ENCODE measurements at places on chromosomes 12 and 14.

- H3K4me1 ChIP-seq: peaks cover 6% of the 10 kb centered on the region
- H3K27me3 ChIP-seq: no peaks in the 10 kb centered on the region
- H3K36me3 ChIP-seq: peaks cover 85% of the 10 kb centered on the region
- no peak overlapping the region for H3K27ac ChIP-seq
- ATAC-seq: no peak
These were observed 14.8 kb upstream of the C12orf50 start for GRCh38 chr12:88044035-88044434.

- H3K4me3 ChIP-seq: no peak overlapping the region
- no peak for ATAC-seq
- no peaks in the 10 kb centered on the region for H3K4me1 ChIP-seq
- H3K36me3 ChIP-seq: no peaks in the 10 kb centered on the region
- no peaks in the 10 kb centered on the region for H3K27me3 ChIP-seq
These were observed 523.7 kb upstream of the FOXG1 start for GRCh38 chr14:28242895-28243294.

DNA sequence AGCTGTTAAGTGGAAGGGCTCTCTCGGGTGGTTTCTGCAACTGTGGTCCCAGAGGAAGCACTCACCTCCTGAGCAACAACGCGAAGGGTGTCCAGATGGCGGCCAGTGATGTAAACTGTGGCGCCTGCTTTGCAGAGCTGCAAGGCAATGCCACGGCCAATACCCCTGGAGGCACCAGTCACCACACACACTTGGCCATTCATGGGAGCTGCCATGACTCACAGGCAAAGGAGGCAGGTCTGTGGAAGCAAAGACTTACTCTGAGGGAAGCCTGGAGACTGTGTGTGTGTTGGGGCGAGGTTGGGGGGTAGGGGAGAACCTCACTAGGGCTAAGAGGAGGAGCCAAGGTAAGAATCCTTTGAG lies 707 bp downstream of the DHRS1 start:
- peaks cover 69% of the 10 kb centered on the region for H3K36me3 ChIP-seq
- H3K4me1 ChIP-seq: peaks cover 24% of the 10 kb centered on the region
- no peaks in the 10 kb centered on the region for H3K27me3 ChIP-seq
- peak; percentile 7 for ATAC-seq
- H3K27ac ChIP-seq: peak overlapping the region; percentile 96
- peak overlapping the region; percentile 95 for H3K4me3 ChIP-seq

- H3K27me3 ChIP-seq: no peaks in the 10 kb centered on the region
- H3K4me3 ChIP-seq: no peak overlapping the region
- ATAC-seq: no peak
- no peaks in the 10 kb centered on the region for H3K4me1 ChIP-seq
- H3K27ac ChIP-seq: peak overlapping the region; percentile 66
- peaks cover 99% of the 10 kb centered on the region for H3K36me3 ChIP-seq
These were observed 21.6 kb downstream of the SLC48A1 start for GRCh38 chr12:47794679-47795078.

DNA sequence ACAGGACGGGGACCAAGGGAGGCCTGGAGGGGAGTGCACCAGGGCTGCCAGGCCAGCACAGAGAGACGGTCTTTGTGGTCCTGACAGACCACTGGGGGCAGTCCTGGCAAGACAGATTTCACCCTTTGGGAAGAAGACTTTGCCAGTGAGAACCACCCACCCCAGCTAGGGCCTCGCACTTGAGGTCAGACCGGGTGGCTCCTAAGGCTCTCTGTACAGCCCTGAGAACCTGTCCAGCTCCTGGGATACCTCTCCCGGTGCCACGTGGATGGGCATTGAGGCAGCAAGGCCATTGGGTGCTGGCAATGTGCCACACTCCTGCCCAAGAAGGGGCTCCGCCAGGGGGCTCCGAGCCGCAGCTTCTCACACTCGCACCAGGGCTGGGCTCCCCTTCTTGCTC lies 42.4 kb downstream of the DEGS2 start:
- H3K4me3 ChIP-seq: no peak overlapping the region
- peaks cover 22% of the 10 kb centered on the region for H3K4me1 ChIP-seq
- no peaks in the 10 kb centered on the region for H3K27me3 ChIP-seq

All from activated T-helper 17 cell treated with anti-CD3 and anti-CD28 coated beads, Interleukin-2, amount 50 U/mL, for 72 hours (primary cell).